ENCODE measurements at places on chromosomes 7 and 10.

- no peak overlapping the region for H3K4me3 ChIP-seq
- H3K4me1 ChIP-seq: no peaks in the 10 kb centered on the region
Observed at GRCh38 chr10:124999433-125000365, 57.8 kb downstream of the ZRANB1 start.

GRCh38 chr10:84302223-84302622, 26.2 kb upstream of the CCSER2 start:
- peaks cover 20% of the 10 kb centered on the region for H3K27me3 ChIP-seq
- no peaks in the 10 kb centered on the region for H3K4me1 ChIP-seq
- H3K27ac ChIP-seq: no peak overlapping the region
- no peak for DNase-seq
- H3K4me3 ChIP-seq: no peak overlapping the region
- no peaks in the 10 kb centered on the region for H3K36me3 ChIP-seq

DNA sequence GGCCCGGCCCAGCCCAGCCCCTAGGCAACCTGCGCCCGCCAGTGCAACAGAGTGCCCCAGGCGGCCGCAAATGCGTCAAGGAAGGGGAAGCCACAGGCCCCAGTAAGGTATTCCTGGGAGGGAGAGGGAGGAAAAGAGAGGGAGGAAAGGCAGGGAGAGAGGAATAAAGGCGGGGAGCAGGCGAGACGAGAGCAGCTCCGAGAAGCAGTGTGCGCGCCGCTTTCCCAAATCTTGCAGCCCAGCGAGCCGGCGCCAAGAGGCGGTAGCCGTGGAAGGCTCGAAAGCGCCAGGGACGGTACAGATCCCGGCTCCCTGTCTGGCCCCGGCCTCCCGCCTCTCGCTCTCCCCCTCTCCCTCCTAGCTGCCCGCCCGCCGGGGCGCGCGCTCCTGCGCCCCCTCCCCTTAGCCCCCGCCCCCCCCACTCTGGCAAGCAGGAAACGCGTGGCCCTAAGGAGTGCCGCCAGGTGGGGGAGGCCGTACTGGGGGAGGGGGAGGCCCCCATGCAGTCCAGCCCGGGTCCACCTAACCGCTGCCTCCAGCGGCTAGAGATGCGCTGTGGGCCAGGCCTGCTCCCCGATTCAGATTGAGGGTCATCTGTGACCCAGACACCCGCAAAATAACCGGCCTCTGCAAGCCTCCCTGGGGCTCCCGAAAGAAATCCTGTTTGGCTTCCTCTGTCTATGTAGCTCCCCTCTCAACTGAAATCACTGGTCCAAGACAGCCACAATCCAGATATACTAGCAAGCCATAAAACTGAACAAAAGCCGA, 4.3 kb downstream of the HOXA10 start:
- H3K4me1 ChIP-seq: peaks cover 36% of the 10 kb centered on the region
- DNase-seq: no peak
- H3K27me3 ChIP-seq: peaks cover 82% of the 10 kb centered on the region
- peaks cover 40% of the 10 kb centered on the region for H3K36me3 ChIP-seq

DNA sequence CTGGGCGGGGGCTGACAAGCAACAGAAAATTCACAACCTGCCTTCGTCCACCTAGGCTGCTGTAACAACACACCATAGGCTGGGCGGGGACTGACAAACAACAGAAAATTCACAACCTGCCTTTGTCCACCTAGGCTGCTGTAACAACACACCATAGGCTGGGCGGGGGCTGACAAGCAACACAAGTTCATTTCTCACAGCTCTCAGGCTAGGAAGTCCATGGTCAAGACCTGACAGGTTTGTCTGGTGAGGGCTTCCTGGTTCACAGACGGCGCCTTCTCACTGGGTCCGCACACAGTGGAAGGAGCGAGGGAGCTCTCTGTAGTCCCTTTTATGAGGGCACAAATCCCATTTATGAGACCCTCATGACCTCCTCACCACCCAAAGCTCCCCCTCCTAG, 52.2 kb downstream of the DIP2C start:
- no peaks in the 10 kb centered on the region for H3K36me3 ChIP-seq
- H3K4me1 ChIP-seq: no peaks in the 10 kb centered on the region
- no peak overlapping the region for H3K27ac ChIP-seq
- H3K4me3 ChIP-seq: no peak overlapping the region
- peaks cover 38% of the 10 kb centered on the region for H3K27me3 ChIP-seq

GRCh38 chr7:748446-748845, 21.4 kb upstream of the PRKAR1B start:
- peaks cover 9% of the 10 kb centered on the region for H3K36me3 ChIP-seq
- no peak overlapping the region for H3K27ac ChIP-seq
- H3K27me3 ChIP-seq: no peaks in the 10 kb centered on the region
- DNase-seq: no peak
- no peaks in the 10 kb centered on the region for H3K4me1 ChIP-seq

Measured in central memory CD8-positive, alpha-beta T cell (primary cell).